BJ (cell line): ENCODE measurements at places on chromosomes 3 and 15.

GRCh38 chr3:115727135-115727534 lies 103.8 kb downstream of the GAP43 start:
- DNase-seq = no peak

DNA sequence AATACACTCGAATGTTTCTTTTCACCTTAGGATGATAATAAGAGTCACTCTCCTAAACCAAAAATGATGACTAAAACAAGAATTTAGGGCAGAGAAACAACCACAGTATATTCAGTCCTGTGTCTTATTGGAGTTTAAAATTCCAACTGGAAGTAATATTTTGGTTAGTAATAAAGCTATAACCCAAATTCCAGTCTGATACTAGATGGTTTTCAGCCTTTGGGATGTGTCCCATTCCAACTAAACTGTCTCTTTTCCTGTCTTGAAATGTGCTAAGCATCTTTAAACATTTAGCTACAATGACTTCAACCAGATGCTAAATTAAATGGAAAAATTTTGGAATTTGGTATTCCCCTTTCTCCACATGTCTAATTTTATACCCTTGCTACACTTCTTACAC lies 510.0 kb downstream of the ROBO1 start:
- peak; percentile 59 for DNase-seq

DNA sequence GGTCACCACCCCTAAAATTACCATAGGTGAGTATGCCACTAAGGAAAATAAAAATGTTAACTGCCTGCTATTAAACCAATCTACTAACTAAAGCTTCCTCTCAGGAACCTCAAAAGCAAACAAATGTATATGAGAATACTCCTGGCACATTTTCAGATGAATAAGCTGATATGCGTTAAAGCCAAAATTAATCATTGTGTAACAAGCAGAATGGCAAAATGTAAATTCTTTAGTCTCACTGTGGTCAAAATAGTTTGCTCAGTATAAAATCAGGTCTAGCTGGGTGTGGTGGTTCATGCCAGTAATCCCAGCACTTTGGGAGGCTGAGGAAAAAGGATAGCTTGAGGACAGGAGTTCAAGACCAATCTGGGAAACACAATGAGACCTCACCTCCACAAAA lies 53.6 kb downstream of the SUMF1 start:
- DNase-seq = no peak

- DNase-seq = no peak
Measured at GRCh38 chr15:39506146-39506545, 74.7 kb upstream of the THBS1 start.

DNA sequence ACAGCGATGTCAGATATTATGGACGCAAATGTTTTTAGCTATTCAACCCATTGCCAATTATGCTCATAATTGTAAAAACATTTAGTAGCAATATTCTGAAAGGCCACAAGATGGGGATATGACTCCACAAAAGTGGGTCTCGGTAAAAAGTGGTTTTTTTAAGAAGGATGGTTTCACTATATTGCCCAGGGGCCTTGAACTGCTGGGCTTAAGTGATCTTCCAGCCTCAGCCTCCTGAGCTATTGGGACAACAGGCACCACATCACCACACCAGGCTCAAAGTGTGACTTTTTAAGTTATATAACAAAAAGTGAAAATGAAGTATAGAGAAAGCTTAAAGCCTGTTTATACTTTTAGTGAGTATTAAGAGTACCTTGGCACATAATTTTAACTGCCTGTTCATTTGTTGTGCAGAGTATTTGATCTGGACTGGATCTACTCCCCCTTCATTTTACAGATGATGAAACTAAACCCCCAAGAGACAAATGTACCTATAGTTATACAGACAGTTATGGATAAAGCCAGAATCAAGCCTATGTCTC lies 9.4 kb downstream of the NAA50 start:
- DNase-seq = no peak

DNA sequence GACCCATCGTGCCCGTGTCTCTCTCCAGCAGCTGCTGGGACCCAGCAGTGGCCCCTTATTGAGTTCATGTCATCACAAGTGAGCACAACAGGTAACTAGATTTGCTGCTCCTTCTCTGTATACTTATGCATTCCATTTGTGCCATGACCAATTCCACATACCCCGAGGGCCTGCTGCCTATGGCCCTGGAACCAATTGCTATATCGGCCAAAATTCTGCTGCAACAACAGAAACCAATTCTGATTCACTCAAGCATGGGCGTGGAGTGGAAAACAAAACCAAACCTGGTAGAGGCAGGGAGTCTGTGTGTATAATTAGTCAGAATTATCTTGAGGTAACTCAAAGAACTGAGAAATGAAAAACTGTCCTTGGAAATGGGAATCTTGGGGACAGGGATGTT lies 516.6 kb downstream of the EPHB1 start:
- DNase-seq = no peak

- DNase-seq = no peak
Measured at GRCh38 chr15:60913900-60914299, 315.2 kb downstream of the RORA start.

DNA sequence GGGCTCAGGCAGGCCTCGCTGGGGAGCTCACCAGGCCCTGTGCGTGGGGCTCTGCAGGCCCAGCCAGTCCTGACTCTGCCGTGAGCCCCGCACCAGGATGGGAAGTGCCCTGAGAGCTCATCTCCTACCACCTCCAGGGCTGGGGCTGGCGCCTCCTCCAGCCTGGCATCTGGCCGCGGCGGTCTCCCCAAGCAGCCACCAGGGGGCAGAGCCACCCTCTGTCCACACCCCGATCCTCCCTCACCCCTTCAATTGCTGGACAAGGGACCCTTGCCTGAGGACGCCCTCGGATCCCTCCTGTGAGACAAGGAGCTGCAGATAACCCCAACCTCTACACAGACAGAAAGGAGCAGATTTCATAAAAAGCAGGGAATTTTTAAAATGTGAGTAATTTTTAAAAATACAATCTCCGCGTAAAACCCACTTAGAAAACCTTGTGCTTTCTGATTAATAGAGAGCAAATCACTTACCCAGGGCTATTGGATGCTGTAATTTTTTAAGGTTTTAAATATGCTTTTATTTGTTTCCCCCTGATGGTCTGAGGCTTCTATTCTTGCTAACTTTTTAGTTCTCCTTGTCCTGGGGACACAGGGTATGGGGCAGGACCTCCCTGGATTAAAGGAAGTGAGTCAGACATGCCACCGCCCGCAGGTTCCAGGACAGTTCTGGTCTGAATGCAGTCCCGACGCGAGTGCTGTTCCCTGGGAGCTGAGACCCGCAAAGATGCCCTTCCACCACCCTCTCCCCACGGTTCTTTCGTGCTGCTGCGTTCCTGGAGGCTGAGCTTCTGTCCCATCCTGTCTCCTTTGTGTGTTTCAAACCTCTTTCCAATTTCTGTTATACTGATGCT lies 52.3 kb upstream of the CHRNA7 start:
- DNase-seq = no peak

DNA sequence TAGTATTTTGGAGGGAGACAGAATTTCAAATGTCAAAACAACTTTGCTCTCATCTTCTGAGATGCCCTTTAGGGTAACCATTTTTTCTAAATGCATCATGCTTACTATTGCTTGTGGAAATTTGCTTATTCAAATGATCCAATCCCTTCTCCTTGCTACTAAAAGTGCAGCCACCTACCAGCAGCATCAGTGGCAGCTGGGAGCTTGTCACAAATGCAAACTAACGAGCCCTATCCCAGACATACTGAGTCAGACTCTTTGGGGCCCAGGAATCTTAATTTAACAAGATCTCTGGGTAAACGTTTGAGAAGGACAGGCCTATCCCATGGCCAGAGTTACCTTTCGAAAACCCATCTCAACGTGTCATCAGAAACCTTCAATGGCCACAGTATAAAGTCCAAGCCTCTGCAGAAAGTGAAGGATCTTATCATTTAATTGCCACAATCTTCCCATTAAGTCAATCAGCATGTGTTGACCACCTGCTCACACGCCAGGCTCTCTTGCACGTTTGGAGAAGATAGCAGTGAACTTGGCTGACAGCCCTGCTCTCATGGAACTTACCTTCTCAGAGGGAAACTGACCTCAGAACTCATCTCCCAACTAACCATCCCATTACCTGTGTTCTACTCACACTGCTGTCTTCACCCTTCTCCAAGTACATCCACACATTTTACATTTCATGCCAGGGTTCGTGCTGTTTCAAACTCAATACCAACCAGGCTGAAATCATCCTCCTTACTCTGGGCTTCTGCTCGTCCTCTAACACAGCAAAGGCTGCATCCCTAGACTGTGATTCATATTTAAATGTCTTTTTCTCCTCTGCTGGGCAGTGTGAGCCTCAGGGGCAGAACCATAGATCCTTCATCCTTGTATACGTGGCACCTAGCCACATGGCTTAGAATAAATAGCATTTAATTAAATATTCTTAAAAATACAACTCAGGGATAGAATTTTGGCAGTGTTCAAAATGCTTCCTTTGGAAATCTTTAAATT lies 24.8 kb upstream of the VGLL4 start:
- DNase-seq = no peak

- DNase-seq = no peak
Measured at GRCh38 chr3:141808586-141808985, 45.4 kb downstream of the GRK7 start.

- DNase-seq = no peak
Measured at GRCh38 chr3:122936986-122937385, 90.6 kb downstream of the SEMA5B start.

- no peak for DNase-seq
Measured at GRCh38 chr3:137787529-137787928, 23.4 kb downstream of the SOX14 start.

DNA sequence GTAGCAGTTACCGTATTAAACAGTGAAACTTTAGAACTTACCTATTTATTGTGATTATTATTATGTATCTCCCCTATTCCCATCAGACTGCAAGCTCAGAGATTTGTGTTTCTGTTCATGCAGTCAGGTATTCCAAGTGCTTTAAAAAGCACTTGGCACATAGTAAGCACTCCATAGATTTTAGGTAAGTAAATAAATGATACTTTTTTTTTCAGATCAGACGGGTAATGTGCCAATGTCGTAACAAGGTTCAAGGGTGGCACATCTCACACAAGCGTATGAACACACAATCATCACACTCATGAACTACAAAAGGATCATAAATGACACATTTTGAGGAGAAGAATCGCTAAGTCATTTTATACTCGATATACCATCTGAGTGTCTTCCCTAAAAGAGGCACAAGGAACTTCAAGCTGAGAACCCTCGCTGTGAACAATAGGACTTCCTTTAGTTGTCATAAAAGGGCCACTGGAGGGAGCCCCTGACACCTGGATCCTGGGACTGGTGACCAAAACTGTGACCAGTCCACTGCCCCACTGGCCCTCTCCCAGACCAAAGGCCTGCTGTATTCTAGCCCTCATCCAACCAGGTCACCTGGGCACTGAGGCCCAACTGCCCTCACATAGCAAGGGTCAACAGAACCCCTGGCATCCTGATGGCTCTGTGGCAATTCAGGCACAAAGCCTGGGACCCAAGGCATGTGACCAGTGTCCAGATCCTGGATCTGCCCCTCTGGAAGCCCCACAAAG lies 32.1 kb downstream of the KIF9 start:
- no peak for DNase-seq

DNA sequence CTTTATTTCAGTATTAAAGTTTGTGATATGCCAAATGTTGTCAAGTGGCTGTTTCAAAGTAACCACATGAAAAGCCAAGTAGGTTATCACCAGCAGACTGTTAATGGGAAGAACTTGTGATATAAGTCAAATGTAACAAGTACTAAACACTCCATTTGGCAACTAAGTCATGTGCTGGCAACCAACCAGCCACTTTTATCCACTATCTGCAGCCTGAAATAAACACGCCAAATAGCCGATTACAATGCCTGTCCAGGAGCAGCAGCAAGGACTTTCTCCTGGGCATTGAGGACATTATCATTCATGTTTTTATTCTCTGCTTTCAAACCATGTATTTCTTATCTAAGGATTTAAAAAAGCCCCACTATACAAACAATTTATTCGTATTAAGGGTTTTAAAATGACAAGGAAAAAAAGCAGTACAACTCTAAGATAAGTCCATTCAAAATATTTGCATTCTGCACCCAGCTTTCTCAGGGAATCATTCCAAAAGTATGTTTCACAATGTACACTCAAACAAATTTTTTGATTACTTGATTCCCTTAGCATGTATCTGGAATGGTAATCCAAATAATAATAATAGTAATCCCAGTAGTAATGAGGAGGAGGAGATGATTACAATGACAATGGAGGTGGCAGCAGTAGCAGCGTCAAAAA lies 448.6 kb downstream of the ERC2 start:
- DNase-seq = no peak

- no peak for DNase-seq
Measured at GRCh38 chr3:128648940-128649663, 1.5 kb downstream of the RPN1 start.

GRCh38 chr3:97713634-97714033 lies 50.9 kb upstream of the ARL6 start:
- no peak for DNase-seq

GRCh38 chr3:122263058-122263457 lies 62.0 kb upstream of the CSTA start:
- DNase-seq = no peak

DNA sequence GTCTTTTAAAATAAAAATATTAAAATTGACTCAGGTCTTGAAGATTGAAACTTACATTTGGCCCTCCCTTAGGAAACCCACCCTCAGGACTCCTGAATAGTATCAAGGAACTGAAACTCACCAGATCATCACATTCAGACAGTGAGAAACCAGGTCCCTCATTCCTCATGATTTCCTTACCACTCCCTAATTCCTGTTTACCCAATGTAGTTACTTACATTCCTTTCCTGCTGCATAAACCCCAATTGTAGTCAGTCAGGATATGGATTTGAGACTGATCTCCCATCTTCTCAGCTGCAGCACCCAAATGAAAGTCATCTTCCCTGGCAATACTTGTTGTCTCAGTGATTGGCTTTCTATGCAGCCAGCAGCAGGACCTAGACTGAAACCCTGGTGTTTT lies 8.6 kb downstream of the ATP13A4 start:
- DNase-seq = no peak

DNA sequence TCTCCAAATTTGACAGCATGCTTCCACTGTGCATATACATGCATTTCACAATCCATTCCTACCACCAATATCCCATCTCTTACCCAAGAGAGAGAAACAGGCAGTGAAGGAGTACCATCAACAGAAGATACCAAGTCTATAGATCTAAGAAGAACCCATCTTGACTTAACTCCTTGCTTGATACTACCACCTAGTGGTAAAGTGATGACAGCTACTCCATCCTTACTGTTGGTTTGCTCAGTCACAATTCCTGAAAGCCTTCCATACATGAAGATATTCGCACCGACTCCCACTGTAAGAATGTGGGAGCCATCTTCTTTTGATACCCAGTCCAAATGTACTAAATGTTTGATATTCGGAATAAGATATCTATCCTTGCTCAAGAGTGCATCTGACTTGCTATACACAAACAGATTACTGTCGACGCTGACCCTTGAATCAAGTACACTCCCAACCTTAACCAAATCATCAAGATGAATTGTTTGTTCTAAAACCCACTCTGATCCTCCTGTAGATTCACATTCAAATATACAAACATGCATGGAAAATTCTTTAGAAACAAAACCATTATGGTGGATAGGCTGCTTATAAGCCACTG lies 123.1 kb downstream of the DMXL2 start:
- no peak for DNase-seq
